Sigmoid colon (tissue), 7 donors: ENCODE measurements at places on chromosomes 13 and 19. TPM values are rescaled to one million over a fixed set of nuclear protein-coding genes. Genes with fewer than 3 reads are reported as not detected.

Gene URAD
- total RNA-seq: not detected

Gene CLC
- total RNA-seq: not detected

- DNase-seq: no peak
These were observed 1161.9 kb downstream of the UQCRFS1 start for GRCh38 chr19:28051047-28051446.

Gene SLC10A2
- not detected for total RNA-seq

DNA sequence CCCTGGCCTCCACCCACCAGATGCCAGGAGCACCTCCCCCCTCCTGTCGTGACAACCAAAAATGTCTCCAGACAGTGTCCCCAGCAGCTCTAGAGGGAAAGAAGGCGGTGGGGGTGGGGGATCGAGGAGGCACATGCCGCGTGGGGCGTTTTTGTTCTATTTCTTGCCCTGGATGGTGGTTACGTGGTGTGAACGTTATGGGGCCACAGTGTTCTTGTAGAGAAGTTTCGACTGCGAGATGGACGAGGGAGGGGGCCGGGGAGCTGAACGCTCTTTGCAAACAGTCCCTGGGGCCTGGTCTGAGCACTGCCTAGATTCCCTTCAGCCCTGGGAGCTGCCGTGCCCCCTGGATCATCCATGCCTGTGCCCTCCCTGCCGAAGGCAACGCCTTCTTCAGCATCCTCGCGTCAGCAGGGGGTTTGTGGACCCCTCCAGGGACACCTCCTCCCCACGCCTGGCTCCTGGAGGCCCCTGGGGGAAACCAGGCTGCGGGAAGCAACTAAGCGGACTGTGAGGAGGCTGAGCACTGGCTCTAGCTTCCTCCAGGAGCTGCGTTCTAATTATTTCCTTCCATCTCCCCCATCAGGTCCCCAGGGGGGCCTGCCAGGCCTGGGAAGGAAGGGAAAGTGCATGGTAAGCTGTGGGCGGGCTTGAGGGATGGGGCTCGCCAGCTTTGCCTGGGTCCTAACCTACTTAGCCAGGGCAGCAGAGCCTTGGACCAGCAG, 131.5 kb downstream of the IER2 start:
- DNase-seq: no peak

GRCh38 chr19:41906916-41907680, 21.2 kb downstream of the ERFL start:
- DNase-seq: no peak

- no peak for DNase-seq
These were observed 724.0 kb upstream of the MIR17HG start for GRCh38 chr13:90623318-90624011.

GRCh38 chr19:7550987-7551761, 15.7 kb downstream of the PNPLA6 start:
- peak; percentile 90 for DNase-seq

GRCh38 chr13:47555235-47555634, 445.8 kb downstream of the SUCLA2 start:
- no peak for DNase-seq

DNA sequence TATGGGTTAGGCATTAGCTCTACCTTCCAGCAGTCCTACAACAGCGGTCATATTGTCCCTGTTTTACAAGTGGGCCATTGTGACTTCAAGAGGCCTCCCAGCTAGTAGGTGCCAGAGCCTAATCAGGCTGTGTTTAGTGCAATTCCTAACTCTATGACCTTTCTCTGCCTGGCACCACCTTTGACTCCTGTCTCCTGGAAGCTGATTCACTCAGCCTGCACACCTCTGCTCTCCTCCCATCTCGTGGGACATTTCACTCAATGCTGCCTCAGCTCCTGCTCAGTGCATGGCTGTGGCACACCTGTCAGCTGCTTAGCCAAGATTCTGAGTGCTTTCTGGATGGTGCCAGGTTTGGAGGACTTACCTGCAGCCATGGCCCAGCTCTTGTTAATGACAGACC, 9.5 kb upstream of the GJB6 start:
- DNase-seq: no peak

DNA sequence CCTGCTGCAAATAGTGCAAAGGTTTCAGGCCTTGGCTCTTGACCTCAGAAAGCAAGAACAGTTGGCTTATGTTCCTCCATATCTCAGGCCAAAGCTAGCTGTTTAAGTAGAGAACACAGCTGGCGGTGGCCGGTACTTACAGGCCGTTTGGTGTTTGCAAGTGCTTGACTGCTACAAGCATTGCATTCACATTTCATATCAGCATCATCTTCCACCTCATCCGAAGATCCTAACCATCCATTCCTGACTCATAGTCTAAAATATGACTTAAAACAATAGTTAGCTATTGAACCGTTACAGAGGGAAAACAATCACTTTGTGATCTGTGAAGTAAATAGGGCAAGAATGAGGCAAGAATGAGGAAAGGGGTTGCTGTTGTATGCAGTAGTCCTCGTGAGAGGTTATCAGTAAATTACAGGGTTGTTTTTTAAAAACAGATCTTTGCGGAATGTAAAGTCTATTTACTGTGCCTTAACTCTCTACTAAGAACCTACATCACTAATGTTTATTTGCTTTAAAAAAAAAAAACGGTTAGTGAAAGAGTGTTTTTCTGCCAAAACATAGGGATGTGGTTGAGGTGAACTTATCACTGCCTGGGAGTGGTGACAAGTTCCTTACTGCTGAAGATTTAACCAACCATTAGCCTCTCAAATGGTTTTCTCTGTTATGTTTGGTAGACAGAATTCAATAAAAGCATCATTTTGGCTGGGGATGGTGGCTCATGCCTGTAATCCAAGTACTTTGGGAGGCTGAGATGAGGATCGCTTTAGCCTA, 21.6 kb upstream of the WDR88 start:
- DNase-seq: no peak

DNA sequence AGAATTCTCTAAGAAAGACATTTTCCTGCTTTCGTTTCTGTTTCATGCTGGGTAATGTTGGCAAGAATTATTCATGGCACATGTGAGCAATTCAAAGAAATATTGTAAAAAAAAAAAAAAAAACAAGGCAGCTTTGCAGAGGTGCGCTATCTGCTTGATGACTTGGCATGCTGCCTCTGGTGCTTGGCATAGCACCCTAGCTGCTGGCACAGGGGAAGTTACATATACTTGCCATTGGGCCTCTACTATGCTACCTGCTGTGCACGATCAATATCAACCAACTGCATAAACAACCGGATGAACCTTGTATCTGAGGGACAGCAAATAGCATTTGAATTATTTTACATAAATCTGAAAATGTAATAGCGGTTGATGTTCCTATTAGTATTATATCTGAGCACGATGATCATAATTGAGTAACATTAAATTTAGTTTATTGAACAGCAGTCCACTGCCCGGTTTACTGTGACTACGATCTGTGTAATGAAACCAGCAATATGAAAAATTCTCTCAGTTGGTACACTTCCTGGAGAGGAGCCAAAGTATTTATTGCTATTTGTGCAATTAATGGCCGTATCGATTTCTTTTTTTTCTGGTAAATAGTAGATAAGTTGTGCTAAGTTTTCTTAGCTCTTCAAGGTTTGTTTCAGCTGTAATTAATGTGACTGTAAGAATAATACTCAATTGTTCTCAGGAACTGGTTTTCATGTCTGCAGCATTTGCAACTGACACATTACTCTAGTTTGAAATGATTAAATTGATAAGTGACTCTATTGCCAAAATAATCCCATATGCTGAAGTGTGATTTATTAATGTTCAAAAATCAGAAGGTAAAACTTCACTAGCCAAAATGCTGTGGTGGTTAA, 717.3 kb downstream of the DACH1 start:
- DNase-seq: no peak

DNA sequence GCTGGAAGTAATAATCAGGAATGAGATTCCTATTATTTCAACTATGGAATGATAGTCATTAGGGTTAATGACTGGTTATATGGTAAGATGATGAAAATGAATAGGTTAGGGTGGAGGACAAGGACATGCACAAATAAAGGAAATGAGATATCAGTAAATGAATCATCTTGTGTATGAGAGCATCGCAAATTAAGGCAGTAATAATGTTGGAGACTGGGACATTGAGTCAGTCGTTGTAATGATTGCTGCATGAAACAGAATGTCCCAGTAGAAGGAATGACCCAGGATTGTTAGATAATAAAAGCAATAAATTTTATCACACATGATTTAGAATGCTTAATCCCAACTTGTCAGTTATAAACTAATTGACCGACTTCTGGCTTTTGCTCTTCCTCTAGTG, 1733.7 kb upstream of the PCDH20 start:
- DNase-seq: no peak

Gene PSG3
- not detected for total RNA-seq

Gene APOC1
- total RNA-seq: 2.3 TPM

- DNase-seq: no peak
These were observed 3.1 kb upstream of the SOHLH2 start for GRCh38 chr13:36217456-36217855.

DNA sequence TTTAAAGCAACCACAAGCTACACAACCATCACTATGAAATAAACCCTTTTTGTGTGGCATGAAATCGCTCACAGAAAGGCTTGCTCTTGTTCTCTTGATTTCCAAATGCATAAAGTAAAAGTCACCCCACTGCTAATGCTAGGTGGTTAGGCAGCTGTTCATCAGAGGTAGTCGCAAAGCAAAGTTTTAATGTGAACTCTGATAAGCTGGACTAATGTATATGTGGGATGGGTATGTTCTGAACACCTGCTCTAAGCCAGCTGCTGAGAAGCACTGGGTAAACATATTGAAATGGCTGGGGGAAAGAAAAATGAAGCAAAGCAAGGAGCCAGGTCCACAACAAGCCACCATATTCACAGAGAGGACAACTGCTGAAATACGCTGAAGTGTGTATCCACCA, 142.3 kb downstream of the KLF12 start:
- DNase-seq: no peak

DNA sequence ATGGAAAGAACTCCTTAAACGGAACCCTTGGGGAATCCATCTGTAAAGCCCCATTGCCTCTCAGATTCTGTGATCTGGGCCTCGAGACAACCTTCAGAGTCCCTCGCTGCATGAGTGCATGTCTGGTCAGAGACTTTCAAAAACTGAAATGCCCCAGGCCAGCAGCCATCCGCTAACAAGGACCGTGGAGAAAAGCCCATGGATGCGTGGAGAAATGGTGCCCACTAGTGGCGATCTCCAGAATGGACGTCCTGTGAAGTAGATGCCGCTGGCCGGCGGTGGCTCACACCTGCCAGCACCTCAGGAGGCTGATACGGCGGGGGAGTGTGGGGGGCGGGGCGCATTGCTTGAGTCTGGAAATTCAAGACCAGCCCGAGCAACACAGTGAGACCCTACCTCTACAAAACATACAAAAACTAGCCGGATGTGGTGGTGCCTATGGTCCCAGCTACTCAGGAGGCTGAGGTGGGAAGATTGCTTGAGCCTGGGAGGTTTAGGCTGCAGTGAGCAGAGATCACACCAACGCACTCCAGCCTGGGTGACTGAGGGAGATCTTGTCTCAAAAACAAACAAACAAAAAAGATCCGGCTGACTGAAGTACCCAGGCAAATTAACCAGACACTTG, 7.9 kb upstream of the CDC16 start:
- peak; percentile 93 for DNase-seq

- DNase-seq: no peak
These were observed 36.5 kb downstream of the BTBD2 start for GRCh38 chr19:1979017-1979416.

GRCh38 chr13:80040981-80041317, 300.0 kb downstream of the SPRY2 start:
- no peak for DNase-seq

- no peak for DNase-seq
These were observed 373.7 kb upstream of the SLITRK6 start for GRCh38 chr13:86172961-86173360.

DNA sequence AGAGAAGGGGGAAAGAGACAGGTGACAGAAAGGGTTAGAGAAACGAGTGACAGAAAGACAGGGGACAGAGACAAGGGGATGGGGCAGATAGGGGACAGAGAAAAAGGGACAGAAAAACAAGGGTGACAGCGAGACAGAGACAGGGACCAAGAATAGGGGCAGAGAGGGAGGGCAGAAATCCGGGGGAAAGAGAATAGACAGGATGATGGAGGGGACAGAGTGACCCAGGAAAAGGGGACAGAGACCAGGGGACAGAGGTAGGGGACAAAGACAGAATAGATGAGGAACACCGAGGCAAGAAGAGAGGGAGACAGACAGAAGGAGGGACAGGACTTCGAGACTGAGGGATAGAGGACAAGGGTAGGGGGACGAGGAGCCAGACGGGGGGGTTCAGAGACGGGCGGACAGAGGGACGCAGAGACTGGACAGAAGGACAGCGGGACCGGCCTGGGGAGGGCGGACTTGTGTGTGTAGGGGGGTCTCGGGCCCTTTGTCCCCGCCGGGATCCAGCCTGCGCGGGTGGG, 593 bp downstream of the CADM4 start:
- DNase-seq: no peak

Gene CTU1
- 5.7 TPM for total RNA-seq

DNA sequence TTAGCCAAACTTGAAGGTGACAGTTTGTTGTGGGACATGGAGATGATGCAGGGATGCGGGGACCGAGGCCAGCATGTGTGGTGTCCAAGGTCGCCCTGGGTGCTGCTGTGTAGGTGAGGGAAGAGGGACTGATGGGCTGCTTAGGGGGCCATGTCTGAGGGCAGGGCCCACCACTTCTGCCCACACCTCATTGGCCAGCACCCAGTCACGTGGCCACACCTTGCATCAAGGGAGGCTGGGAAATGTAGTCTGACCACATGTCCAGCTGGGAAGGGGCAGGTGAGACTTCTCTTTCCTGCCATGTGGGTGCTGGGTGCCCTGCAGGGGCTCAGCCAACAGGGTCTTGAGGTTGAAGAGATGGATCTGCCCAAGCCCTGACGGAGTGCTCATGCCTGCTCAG, 88.9 kb downstream of the KDM4B start:
- DNase-seq: no peak

Gene GPI
- 117 TPM for total RNA-seq

DNA sequence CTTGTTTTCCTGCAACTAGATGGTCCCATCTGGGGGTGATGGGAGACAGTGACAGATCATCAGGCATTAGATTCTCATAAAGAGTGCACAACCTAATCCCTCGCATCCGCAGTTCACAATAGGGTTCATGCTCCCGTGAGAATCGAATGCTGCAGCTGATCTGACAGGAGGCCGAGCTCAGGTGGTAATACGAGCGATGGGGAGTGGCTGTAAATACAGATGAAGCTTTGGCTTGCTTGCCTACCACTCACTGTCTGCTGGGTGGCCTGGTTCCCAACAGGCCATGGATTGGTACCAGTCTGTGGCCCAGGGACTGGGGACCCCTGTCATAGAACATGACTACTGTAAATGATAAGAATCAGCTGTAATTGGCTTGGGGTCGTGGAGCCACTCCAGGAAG, 28.0 kb downstream of the WDR88 start:
- DNase-seq: no peak

DNA sequence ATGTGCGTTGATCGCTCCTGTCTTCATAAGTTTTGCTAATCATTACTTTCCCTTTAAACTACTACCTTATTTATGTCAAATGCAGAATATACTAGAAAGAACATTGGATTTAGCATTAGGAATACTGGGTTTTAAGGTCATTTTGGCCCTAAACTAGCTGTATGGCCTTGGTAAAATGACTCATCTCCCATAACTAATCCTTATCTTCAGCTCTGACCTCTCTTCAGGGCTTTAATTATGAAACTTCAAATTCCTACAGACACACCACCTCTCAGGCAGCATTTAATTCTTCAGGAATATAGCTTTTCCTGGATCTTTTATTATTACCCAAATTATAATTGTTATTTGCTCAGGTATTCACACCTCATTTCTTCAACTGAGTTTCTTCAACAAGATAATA, 121.2 kb downstream of the STARD13 start:
- no peak for DNase-seq

- no peak for DNase-seq
These were observed 5.8 kb upstream of the PEAK3 start for GRCh38 chr19:2287585-2288337.

- no peak for DNase-seq
These were observed 2.3 kb downstream of the SLC5A5 start for GRCh38 chr19:17873786-17874757.
